Urinary bladder (tissue), 4 donors: ENCODE measurements at places on chromosomes 5 and 9. TPM values are rescaled to one million over a fixed set of nuclear protein-coding genes. Genes with fewer than 3 reads are reported as not detected.

DNA sequence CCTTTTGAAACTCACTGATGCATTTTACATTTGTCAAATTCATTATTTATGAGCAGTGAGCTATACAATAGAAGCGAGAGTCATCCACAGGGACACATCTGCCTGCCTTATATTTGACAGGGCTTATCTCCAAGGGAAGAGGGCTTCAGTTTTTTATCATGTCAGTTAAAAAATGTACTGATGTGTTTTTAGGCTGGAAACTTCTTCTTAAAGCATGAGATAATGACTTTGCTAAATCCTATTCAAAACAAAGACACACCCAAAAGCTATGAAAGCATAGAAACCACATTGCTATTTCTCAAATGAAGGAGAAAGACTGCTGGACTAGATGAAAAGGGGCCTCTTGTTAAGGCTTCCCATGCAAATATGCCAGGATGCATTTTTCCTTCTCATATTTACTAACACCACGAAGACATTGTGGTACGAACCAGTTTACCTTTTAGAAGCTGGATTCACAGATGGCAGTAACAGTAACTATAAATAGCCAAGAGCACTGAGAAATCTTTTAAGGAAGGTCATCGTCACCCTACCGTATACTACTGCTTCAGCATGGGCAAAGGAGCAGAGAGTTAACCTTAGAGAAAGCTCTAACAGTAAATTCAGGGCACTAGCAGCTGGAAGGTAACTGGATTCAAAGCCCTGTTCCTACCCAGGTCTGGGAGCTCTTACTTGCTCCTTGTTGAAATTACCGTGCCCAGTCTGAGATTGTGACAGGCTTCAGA is 86.3 kb upstream of the IFNK start:
- no peak for DNase-seq

DNA sequence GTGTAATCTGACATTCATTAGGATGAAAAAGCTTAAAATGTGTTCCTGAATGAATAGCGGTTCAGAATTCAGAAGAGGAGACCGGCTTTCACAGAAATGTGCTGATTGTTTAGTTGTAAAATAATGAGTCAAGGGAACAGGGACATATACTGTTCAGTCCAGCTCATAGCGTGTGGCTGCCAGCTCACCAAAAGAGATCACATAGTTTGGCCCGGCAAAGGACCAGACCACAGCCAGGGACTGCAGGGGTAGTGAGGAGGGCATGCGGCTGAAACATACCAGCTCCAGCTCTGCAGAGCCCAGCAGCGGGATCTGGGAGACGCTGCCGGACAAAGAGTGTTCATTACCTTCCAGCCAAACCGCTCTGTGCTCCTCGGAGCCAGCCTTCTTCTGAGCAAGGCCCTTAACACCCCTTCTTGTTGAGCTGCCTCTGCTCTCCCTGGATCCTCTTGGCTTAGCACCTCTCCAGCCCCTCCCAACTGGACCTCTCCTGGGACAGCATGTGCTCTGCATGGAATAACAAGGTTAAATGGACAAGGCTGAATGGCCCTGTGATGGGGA is 116.8 kb upstream of the CNTLN start:
- no peak for DNase-seq

ADAMTS19 gene
- 107 TPM for total RNA-seq

IFNA2 gene
- total RNA-seq: not detected

- DNase-seq: no peak
Measured at GRCh38 chr9:10112070-10112469, 500.7 kb downstream of the PTPRD start.

DNA sequence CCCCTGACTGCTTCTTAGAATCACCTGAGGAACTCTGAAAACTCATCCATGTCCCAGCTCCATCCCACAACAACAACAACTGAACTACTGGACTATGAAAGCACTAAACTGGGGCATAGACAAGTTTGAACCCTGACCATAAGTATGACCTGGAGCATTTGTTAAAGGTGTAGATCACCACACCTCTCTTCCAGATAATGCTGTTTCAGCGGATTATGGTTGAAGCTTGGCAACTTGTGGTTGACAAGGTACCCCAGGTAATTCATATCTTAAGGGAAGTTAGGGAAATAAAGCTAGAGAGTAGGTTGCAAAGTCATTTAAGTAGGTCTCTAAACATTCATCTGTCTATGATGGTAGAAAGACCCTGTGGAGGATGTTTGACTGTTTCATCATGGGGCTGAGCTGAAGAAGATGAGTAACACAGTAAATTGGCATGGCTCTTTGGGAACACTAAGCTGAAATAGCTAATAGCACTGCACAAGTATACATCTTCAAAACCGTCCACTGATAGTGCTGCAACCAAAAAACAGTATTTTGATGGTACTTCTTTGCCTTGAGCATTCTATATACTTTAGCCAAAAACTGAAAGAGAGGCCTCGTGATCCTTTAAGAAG is 80.2 kb downstream of the TMEM174 start:
- DNase-seq: no peak

DNA sequence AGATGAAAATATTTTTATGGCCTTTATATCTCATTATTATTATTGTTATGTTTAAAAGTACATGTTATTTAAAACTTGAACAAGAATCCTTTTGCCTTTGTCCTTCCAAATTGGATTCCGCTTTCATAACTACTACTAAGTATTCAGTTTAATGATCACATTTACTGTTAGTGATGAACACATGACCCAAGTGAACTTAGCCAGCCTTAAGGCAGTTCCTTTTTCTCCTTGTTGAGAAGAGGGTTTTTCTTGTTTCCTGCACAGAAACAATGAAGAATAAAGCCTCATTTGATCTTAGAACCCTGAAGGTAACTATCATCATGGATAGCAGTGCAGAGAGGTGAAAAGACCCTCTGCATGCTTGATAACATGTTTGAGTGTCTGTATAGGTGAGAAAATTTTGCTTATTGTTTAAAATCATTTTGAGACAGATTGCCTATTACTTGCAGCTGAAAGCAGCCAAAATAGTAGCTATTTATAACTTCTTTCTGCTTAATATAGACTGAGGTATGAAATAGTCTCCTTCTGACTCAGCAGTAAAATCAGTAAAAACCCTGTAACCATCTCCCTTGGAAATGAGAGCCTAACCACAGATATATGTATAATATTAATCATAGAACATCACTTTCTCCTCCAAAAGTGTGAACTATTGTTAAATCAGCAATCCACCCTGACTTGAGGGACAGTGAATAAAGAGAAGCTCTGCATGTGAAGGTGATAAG is 266.2 kb downstream of the SPATA31D1 start:
- DNase-seq: no peak

ALDH1B1 gene
- total RNA-seq: 51.0 TPM

ANXA2R gene
- total RNA-seq: 3.5 TPM

- no peak for DNase-seq
Measured at GRCh38 chr9:69140123-69140735, 33.8 kb upstream of the TJP2 start.

- no peak for DNase-seq
Measured at GRCh38 chr9:22010866-22011625, 1.9 kb upstream of the CDKN2B start.

PALM2AKAP2 gene
- 15.6 TPM for total RNA-seq

DNA sequence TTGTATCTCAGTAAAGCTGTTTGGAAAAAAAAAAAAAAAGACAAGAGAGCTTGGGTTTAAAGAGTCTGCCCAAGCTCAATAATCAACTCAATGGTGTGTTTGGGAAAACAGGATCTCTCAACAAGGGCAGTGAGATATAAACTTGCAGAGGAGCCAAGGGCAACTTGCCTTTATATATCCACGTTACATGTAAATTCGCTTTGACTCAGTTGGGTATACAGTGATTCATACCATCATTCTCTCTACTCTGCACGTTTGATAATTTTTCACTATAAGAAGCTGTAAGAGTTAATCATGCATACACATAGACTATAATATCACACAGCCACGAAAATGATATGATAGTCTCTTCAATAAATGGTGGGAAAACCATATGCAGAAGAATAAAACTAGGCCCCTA is 24.9 kb downstream of the ADAM19 start:
- DNase-seq: no peak

- no peak for DNase-seq
Measured at GRCh38 chr9:70488098-70488792, 73.8 kb upstream of the KLF9 start.

GRCh38 chr9:133334161-133334560 is 1.8 kb downstream of the SURF6 start:
- no peak for DNase-seq

- DNase-seq: no peak
Measured at GRCh38 chr9:95411054-95411892, 93.8 kb upstream of the FANCC start.

GRCh38 chr9:126697330-126697729 is 83.6 kb downstream of the LMX1B start:
- no peak for DNase-seq

BTNL3 gene
- total RNA-seq: not detected

DNA sequence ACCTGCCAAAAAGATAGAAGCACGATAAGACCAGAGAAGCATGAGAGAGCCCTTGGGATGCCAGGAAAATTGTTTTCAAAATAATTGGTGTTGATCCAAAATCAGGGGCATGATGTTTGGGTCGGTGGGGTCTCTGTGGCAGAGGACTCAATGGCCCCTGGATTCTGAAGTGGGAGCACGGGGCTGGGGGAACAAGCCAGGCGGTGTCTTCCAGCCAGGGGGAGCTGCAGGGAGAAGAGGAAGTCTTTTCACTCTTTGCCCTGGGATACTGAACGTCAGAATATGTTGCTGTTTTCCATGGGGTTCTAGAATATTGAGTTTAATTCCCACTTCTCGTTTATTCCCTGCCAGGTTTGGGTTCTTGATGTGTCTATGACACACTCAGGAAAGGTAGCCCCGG is 20.4 kb downstream of the TSPAN17 start:
- no peak for DNase-seq

DNA sequence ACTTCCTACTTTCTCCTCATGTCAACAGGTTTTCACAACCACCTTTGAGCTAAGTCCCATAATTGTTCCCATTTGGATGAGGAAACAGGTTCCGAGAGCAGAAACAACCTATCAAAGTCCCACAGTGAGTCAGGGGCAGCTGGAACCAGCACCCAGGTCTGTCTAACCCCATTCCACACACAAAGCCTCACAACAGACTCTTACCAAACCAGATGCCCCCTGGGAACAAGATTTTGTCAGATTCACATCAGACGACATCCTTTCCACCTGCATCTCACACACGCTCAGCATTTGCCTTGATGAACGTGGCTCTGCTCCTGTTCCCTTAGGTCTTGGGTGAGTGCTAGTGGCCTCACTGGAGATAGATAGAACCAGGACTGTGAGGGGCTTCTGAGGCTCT is 17.0 kb downstream of the SWI5 start:
- DNase-seq: no peak

DNA sequence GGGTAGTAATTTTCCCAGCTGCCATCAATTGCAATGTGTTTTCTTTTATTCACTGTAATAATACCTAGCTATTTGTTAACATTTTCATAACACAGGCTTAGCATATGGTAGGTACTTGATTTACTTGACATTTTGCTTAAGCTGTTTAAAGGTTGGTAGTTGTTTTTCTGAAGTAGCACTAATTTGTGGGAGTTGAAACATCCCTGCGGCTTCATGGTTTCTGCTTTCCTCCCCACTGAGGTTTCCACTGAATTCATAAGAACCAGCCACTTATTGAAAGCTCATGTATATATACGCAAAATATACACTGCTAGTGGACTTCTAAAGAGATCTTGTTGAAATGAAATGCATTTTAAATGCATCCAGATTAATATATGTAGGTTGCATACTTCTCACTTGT is 559.9 kb downstream of the TLE4 start:
- no peak for DNase-seq

WDR31 gene
- 1.7 TPM for total RNA-seq

DNA sequence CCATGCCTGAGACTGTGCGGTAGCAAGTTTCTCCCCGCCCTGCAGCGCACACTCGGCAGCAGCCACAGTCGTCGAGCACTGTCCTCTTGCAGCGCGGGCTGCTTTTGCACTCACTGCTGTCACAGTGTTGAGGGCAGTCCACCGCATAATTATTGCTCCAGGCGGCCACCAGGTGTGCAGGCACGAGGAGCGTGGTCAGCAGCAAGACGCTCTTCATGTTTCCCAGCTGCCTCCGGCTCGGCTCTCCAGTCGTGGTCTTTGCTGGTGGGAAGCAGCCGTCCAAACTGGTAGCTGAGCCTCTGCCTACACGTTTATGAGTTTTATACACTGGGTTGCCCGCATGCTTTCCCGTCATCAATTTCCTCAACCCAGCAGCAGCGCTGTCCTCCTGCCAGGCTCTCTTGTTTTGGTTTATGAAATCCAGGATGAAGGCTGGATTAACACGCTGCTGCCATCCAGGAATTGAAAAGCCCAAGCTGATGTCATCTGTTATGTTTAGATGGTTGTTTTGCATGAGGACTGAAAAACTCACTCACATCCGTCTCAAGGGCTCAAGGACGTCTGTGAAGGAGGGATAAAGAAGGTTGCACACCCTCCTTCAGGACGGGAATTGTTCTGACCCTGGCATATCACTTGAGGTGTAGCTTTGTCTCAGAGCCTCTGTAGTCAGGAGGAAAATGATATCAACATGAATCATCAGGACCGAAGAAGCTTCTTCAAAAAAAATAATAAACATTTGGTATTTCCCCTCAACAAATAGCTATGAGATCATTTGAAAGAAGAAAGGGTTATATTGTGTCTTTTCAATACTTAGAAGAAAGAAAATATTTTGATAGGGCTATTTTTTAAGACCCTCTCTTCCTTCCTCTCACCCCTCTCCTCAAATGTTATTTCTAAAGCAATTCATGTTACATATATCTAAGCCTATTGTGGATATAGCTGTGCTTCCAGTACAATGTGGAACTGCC is at the start of gene ESM1:
Gene ESM1 (minus strand): TSS at position 293 of the 968 bp plus-strand sequence. CDS start 76 bp downstream, at position 217.
- no peak for DNase-seq

DNA sequence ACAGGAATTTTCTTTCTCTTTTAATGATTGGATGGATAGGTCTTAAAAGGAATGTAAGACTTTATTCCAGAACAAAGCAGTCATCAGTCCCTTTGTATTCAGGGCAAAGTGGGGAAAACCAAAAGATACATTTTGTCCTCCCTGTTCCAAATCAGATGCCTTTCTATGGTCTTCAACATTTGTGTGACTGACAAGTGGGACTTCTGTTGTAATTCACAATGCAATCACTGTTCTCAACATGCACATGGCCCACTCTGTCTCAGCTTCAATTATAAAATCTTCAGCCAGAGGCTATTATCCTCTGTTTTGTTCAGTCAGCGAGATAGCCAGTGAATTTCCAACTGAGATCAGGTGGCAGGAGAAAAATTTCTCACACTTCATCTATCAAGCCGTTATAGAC is 95.5 kb upstream of the ERBIN start:
- no peak for DNase-seq
